ENCODE measurements at places on chromosomes 16 and 17.
A peak's percentile ranks its signal among the peaks of the same experiment; 100 is the strongest.

GRCh38 chr16:11051879-11052808 lies 107.8 kb downstream of the CLEC16A start:
- no peak for DNase-seq

GRCh38 chr17:80261159-80261894 lies 675 bp downstream of the RNF213 start:
- DNase-seq = no peak

- DNase-seq = no peak
Observed at GRCh38 chr17:49117587-49118230, 14.9 kb upstream of the B4GALNT2 start.

DNA sequence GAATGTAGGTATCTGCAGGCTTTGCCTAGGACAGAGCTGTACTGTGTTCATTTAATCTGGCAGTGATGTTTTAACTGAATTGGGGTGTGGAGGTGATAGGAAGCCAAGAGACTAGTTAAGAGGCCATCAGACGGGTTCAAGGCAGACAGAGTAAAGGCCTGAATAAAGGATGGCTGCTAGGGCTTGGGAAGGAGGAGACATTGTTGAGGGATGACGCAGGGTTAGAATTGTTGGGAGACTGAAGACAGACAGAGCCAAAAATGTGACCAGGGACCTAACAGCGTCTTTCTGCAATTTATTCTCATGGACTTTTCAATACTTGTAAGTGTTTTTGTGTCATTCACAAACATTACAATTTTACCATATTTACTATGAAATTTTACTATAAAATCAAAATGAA lies 48.6 kb upstream of the MYH10 start:
- no peak for DNase-seq

GRCh38 chr16:27481282-27481934 lies 68.3 kb downstream of the GTF3C1 start:
- DNase-seq = no peak

DNA sequence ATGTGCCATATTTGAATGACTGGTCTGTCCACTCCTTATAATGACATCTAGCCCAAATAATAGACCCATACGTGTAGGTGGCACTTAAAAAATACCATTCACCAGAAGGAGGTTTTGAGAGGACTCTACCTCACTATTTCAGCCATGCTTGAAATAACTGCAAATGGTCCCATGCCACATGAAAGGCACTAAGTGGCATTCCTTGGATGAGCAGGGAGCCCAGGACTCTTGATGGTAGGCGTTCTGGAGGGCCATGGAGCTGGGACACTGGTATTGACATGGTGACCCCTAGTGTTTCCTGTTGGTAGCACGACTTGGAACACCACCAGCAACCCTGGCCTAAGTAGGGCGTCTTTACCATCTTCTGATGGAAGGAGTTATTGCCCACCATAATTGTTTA lies 148.7 kb upstream of the ZFHX3 start:
- DNase-seq = peak; percentile 27

DNA sequence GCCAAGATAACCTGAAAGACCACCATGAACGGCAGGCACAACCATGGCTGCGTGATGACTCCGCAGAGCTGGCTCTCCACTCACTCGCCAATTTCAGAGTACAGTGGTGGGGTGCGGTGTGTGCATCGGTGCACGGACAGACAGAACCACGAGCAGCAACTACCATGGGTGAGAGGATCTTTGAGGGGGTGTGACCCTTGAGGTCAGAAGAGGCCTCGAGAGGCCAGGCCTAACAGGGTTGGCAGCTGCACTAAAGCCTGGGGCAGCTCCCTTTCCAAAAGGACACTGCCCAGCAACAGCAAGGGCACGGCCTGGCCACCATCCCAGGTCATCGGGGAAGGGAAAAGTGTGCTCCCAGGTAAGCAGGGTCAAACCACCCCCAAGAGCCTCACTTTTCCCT lies 1.9 kb upstream of the ECI1 start:
- DNase-seq = no peak

DNA sequence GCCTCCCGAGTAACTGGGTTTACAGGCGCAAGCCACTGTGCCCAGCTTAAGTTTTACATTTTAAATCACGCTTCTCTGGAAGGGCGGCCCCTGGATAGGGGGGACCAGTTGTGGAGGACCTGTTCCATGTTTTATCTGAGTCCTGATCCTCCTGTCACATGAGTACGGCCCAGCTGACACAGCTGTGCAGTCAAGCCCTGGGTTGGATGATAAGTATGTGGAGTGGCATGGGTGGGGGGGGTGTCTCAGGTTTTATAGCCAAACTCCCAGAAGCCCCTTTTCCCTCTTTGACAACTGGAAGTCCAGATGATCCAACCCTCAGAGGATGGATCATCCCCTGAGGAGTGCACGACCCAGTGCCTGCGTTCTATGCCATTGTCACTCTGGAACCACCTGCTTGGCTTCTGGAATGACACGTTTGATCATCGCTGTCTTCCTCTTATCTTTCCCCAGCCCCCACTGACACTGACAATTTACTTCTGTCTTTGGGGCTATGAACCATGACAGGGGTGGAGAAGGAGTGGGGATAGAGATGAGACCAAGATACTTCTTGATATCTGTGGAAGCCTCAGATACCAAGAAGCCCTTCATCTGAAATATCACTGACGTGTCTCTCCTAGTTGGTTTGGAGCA lies 191.2 kb downstream of the MSI2 start:
- no peak for DNase-seq

- no peak for DNase-seq
Observed at GRCh38 chr16:19532601-19533000, 8.9 kb downstream of the CCP110 start.

DNA sequence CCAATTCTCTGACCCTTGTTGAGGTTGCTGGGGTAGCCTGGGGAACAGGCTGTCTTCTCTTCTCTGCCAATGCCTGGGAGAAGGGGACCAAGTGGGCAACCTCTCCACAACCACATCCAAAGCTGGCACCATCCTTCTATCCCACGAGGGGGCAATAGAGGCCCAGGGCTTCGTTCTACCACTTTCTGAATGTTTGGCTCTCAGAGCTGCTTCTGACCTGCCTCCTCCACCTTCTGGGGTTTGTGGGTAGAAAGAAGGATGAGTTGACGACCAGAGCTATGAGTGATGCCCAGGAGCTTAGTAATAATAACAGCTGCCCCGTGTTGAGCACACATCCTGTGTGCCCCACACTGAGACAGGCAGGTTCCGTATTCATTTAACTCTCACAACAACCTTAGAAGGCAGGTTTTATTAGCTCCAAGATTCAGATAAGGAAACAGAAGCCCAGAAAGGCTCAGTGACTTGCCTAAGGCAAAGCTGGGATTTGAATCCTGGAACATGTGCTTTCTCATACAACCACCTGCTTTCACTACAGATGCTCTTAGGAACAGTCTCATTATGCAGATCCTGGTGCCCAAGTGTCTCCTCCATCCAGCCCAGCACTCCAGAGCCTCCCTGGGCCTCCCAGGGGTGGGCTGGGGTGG lies 11.1 kb downstream of the TSPOAP1 start:
- DNase-seq = peak; percentile 27

- DNase-seq = no peak
Observed at GRCh38 chr17:43540821-43541674, 5.1 kb downstream of the ETV4 start.

GRCh38 chr16:13478991-13479390 lies 441.0 kb upstream of the ERCC4 start:
- DNase-seq = no peak

- no peak for DNase-seq
Observed at GRCh38 chr16:1832838-1833454, 5.9 kb downstream of the FAHD1 start.

DNA sequence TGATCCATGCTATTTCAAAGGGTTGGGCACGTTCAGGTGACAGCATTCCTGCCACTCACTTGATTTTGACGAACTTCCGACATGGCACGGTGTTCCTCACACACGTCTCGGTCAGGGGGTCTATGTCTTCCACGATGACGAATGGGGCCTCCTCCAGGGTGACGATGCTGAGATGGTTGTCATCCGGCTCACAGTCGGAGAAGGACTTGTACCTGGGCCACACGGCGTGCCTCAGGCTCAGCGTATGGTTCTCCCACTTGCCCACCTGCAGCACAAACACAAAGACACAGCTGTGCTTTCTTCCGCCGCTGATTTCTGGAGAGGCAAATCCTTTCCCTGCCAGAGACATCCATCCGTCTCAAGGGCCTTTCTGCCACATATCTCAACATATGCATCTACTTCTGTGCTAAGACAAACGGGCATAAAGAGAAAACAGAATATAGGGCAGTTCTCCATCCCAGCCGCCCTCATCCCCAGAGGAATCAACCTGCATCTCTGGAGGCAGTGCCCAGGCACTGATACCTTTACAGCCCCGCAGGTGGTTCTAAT lies 332.5 kb downstream of the GRIN2A start:
- no peak for DNase-seq

DNA sequence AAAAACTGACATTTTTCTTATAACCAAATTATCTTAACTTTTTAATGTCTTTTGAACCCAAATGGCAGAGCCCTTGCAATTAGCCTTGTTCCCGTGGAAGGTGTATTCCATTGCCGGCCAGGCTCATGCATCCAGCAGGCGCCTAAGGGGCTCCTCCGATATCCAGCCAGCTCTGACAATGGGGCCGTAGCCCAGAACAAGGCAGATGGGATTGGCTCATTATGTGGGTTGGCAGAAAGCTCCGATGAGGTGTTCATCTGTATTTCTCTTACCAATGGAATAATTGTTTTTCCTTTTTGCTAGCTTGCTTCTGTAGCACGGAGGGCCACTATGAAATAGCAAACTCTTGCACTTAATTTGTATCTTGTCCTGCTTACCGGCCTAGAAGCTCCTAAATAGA lies 208.2 kb upstream of the CHMP6 start:
- no peak for DNase-seq

GRCh38 chr16:17481736-17482135 lies 11.0 kb upstream of the XYLT1 start:
- no peak for DNase-seq

DNA sequence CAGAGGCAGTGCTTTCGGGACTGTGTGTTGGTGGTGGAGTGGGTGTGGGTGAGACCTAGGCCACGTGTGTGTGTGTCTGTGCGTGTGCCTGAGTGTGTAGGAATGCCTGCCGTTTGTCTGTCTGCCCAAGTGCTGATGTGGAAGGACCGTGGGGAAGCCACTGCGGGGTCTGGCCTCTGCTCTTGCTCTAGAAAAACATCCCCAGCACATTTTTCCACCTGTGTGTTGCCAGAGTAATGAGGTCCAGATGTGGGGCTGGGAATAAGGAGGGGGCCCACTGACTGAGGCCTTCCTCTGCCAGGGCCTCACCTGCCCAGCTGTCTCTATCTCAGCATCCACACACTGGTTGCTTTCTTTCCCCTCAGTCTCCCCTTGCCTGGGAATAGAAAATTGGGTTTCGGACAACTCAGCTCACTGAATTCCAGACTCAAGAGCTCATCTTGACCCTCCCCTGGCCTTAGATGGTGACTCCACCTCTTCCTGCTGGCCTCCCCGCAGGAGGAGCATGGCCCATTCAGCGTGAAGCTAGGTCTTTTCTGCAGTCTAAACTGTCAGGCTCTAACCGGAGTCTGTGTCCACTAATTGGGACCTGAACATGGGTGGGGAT lies 7.6 kb downstream of the SGCA start:
- no peak for DNase-seq

- DNase-seq = no peak
Observed at GRCh38 chr17:61580502-61580901, 10.5 kb downstream of the NACA2 start.

DNA sequence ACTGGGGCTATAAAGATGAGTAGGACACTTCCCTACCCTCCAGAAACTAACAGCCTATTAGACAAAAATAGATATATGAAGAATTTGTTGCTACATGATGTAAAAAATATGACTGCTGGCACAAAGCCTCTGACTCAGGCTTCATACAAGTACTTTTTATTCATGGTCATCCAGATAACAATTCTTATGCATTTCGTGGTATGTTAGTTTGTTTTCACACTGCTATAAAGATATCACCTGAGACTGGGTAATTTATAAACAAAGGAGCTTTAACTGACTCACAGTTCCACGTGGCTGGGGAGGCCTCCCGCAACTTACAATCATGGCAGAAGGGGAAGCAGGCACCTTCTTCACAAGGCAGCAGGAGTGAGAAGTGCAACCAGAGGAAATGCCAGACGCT lies 112.5 kb upstream of the HLF start:
- no peak for DNase-seq

GRCh38 chr16:75351183-75351582 lies 82.1 kb downstream of the CFDP1 start:
- DNase-seq = no peak

- no peak for DNase-seq
Observed at GRCh38 chr16:22141767-22142166, 20.5 kb upstream of the SDR42E2 start.

DNA sequence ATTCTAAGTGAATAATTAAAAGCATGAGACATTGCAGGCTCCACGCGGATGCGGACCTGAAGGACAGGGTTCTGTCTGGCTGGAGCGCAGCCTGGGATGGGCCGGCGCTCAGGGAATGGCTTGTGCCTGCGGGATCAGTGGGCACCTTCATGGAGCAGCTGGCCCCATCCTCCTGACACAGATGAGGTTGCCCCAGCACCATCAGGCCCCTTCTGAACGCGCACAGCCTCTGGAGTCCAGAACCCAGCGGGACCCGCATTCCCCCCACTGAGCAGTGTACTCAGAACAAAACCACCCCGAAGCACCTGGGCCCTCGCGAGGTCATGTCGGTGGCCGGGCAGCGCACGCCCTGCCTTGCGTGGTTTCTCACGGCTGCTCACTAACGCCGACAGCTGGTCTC lies 70.5 kb upstream of the CHMP6 start:
- DNase-seq = no peak

DNA sequence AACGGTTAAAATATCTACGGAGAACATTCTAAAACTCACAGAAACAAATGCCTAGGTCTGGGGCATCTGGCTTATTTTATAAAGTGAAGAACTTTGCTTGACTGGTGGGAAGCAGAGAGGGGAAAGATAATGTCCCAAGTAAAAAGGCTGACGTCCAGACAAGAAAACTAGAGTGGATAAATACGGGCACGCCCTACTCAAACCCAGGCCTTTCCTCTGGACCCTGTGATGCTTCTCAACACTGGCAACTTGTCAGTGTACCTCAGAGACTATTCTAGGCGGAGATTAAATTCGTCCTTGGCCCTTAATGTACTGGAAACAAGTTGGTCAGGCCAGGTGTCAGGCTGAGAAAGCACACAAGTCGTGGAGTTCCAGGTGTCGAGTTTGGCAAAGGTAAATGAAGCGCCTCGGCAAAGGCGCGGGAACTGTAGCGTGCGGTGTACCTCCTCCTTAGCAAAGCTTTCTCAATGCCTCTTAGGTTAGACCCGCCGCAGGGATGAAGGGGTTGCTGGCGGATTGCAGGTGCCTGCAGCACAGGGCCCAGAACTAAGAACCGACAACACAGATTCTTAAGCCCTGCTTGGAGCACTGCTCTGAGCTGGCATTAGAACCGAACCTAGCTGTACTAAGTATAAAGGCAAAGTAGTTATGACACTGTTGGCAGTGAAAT lies 668 bp upstream of the UNK start:
- DNase-seq = no peak

GRCh38 chr17:55159251-55159650 lies 105.5 kb upstream of the HLF start:
- no peak for DNase-seq

- DNase-seq = peak; percentile 51
Observed at GRCh38 chr16:9159839-9160550, 68.6 kb downstream of the HAPSTR1 start.

- DNase-seq = no peak
Observed at GRCh38 chr16:73287859-73288405, 240.0 kb upstream of the ZFHX3 start.
